ENCODE measurements at places on chromosomes 16 and 17.
A peak's percentile ranks its signal among the peaks of the same experiment; 100 is the strongest.

DNA sequence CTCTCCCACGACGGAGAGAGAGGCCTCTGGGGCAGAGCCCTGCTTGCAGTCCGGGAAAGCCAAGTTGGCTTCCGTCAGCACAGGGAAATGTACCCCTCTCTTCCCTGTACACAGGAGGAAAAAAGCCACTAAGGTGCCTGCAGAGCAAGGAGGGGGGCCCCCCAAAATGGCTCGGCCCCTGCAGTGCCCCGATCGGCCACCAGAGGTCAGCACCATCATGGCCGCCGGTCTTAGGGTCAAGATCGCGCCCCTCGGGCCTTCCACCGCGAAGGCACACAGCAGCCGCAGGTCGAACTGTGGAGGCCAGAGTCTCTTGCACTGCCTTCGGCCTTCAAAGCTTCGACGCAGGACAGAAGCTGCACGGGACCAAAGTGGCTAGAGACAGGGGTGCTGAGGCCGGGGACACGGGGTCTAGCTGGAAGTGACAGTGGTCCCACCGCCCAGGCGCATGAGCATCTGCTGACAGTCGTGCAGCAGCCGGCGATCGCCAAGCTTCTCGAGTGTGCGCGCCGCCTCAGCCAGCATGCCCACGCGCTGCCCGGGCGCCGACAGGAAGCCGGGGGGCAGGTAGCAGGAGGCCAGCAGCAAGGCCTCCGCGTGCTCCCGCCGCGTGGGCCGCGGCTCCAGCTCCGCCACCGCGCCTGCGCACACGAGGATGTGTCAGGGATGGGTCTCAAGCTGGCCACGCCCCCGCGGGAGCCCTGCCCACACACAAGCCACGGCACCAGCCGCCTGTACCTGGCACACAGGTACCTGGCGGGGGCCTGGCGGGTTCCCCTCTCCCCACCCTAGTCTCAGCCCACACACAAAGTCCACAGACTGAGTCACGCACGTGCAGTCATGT lies 24.4 kb downstream of the SREBF1 start:
- peak; percentile 53 for DNase-seq

DNA sequence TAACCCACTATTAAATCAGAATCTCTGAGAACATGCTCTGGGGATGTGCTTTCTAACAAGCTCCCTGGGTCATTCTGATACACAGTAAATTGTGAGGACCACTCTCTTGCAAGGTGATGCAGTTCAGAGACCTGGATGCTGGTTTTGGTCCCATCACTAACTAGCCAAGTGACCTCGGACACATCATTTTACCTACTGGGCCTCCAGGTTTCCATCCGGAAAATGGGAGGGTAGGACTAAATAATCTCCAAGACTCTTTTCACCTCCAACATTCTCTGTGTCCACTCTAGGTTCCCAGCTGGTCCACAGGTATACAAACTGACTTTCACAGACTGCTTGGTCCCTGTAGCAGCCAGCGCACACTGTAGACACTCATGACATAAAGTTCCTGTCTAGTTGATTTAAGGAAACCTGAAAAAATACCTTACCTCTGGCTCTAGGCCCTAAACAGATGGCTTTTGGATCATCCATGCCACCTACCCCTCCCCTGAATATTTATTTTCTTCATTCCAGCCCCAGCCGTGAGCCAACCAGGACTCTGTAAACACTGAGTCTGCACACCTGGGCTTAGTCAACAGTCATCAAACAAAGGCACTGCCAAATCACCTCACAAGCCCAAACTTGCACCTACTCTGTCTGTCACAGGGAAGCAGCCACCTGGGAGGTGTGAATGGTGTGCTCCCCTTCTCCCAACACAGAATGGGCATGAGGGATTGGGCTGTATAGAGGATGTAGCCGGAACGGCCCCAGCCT lies 51.3 kb upstream of the MRPS23 start:
- DNase-seq = no peak

GRCh38 chr17:49528966-49529365 lies 33.9 kb downstream of the NGFR start:
- no peak for DNase-seq

DNA sequence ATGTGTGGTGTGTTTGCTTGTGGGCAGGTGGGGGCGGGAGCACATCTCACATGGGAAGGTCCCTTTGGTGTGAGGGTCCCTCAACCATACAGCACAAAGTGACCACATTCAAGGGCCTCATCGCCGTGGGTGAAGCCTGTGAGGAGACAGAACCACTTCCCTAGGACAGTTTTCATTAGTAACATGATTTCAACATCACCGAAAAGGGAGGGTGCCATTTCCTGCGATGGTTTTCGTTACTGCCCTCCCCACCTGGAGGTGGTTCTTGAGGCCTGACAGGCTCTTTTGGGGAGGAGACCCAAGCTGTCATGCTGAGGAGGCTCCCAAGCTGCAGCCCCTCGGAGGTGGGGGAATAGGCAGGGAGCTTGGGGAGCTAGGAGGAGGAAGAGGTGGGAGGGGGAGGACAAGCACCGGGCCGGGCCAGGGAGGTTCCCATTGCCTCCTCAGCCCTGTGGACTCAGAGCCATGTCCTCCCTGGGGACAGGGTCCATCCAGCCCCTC lies 9.5 kb downstream of the CD300LB start:
- DNase-seq = no peak

DNA sequence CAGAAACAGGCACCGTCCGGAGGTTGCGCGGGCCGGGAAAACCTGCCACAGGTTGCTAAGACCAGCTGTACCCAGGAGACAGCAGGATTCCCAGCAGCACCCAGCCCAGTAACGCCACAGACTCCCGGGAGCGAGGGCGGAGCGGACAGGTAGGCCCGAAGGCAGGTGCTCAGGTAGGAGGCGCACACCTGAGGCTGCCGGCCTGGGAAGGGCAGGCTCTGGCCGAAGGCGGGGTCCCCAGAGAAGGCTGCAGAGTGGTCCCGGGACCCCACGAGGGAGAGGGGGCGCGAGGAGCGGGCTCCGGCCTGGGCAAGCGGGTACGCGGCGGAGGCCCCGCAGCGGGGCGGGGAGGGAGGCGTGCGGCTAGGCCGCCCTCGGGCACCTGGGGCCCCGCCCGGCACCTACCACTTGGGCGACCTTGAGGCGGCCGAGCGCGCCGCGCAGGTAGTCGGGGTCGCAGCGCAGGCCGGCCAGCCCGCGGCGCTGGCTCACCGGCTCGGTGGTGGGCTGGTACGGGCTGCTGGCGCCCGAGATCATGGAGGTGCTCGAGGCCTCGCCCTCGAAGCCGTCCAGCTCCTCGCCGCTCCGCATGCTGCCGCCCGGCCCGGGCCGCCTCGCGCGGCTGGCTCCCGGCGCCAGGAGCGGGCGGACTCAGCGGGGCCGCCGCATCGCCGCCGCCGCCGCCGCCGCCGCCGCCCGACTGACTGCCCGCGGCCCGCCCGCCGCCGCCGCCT lies 441 bp downstream of the CMTM4 start:
- DNase-seq = no peak

- DNase-seq = no peak
Measured at GRCh38 chr17:71628306-71628705, 492.5 kb upstream of the SOX9 start.

GRCh38 chr16:85512808-85513115 lies 100.4 kb upstream of the GSE1 start:
- DNase-seq = no peak

DNA sequence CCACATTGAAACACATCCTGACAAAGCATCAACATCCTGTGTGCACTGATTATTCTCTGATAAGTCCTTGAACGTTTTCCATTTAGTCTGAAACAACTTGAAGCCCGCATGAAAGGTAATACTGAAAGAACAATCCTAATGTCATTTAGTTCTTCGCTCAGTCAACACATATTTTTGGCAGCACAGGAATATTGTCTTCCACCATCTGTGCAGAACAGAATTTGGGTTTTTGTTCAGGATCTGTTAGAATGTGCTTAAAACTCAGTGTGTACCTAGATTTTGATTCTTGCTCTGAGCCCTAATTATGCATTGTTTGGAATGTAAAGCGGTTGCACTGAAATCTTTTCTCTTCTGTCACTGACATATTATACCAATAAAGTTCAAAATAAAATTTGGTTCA lies 1036.6 kb downstream of the CDH11 start:
- no peak for DNase-seq

DNA sequence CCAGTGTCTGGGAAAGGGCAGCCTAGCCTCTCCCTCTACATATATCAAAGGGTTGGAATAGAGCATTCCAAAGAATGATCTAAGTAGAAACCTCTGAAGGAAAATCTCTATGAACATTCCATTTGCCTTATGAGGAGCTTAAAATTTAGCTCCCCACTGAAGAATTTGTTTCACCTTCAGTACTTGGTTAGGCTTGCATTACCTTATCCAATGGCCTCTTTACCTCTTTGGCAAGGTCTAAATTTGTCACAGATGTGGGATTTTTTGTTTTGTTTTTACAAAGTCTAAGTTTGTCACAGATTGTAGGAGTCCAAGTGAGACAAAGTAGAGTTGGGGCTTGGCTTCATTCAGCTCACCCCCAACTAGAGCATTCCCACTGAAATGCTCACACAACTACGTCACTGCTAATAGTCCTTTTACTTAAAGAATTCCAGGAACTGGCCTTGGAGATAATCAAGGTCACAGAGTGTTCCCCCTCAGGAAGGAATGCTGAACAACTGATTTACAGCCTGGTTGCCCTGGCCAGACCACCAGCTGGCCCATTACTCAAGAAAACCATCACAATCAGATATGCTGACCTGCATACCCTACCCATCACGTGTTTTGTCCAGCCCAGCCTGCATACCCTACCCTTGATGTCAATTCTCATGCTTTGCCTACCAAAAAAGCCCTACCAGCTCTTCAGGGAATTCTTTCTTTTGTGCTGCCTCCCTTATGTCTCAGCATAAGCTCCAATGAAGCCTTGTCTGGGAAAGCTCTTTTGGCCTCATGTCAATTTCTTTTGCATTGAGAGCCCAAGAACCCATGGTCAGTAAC lies 26.5 kb upstream of the PPM1D start:
- DNase-seq = no peak

DNA sequence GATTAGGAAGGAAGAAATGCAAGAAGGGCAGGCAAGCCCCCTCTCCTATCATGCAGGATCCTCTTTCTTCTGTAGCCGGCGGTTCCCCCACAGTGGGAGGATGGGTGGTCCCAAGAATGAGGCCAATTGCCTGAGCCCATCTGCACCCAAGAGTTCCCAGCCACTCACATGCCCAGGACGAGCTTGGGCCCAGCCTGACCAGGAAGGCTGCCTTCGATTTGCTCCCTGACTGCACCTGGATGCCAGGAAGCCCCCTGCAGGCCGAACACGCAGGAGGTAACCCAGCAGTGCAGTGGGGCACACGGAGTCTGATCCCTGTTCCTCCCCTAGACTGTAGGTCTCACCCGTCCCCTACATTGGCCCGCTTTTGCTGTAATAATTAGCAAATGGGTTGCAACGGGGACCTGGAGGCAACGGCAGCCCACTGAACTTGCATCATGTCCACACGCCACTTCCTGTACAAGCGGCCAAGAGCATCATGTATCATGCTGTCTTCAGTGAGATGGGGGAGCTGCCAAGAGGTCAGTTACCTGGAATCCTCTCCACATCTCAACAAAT lies 67.5 kb downstream of the AMFR start:
- DNase-seq = no peak

DNA sequence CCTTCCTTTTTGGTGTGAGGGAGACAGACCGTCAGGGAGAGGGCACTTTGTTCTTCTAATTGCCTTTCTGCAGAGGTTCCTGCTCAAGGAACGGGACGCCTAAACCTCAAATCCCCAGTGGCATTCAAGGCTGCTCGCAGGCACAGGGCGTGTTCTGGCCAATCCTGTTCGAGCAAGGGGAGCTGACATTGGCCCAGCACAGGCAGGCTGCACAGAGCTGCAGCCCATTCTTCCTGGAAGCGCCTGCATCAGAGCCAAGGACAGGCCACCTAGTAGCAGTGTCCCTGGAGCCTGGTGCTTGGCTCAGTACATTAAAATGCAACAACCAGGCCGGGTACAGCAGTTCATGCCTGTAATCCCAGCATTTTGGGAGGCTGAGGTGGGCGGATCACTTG lies 72.2 kb upstream of the CREBBP start:
- DNase-seq = no peak

- no peak for DNase-seq
Measured at GRCh38 chr17:954431-955164, 25.0 kb downstream of the NXN start.

DNA sequence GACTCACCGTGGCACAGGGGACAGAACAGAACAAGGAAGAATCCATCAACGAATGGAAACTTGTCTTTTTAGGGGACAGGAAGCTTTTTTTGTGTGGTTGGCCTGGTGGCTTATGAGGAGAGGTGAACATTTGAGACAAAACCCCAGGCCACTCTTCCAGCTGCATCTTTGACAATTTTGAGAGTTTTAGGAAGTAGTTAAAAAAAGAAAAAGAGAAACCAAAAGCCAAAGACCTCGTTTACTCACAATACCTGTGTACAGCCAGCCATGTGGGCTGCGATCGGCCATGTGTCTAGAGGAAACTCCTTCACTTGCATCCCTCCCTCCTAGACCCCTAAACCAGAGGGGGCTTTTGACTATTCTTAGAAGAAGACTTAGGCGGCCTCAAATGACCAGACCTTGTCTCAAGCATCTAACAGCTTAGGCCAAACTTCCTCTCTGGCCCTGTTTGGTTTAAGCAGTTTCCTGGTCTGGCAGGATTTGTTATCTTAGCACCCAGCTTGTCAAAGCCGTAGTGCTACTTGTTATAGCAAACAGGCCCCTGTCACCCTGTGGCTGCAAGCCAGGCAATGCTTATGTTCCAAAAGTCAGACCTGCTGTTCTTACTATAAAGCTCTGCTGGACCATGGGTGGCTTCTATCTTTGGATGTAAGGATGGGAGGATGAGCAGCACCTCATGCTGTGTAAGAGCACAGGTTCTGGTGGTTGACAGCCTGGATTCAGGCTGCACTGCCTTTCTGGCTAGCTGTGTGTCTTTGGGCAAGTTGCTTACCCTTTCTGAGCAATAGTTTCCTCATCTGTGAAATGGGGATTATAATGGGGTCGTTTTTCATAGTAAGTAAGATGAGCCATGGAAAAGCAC lies 17.7 kb downstream of the KSR1 start:
- peak; percentile 72 for DNase-seq

- no peak for DNase-seq
Measured at GRCh38 chr17:19720631-19721426, 4.4 kb upstream of the SLC47A2 start.
